Activated CD4-positive, alpha-beta T cell treated with anti-CD3 and anti-CD28 coated beads, Interleukin-2, amount 50 U/mL, for 4 hours (primary cell): ENCODE measurements at places on chromosomes 7 and 10.

- DNase-seq, result no peak
Observed at GRCh38 chr10:121312587-121312986, 285.7 kb downstream of the FGFR2 start.

DNA sequence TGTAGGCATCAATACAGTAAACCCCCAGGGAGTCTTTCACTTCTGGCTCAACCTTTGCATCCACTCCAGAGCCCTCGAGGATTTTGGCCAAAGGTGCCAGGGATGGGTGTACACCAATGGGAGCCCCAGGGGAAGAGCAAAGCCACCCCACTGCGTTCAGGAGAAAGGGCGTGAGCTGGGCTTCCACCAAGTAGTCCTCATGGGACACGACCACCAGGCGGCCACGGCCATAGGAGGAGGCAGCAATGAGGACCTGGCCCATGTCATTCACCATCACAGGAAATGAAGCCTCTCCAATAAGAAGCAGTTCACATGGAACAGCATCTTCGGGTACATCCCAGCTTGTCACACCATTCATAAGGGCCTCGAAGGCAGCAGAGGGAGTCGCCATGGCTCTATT lies 25.8 kb downstream of the TCAF1 start:
- DNase-seq, result no peak

DNA sequence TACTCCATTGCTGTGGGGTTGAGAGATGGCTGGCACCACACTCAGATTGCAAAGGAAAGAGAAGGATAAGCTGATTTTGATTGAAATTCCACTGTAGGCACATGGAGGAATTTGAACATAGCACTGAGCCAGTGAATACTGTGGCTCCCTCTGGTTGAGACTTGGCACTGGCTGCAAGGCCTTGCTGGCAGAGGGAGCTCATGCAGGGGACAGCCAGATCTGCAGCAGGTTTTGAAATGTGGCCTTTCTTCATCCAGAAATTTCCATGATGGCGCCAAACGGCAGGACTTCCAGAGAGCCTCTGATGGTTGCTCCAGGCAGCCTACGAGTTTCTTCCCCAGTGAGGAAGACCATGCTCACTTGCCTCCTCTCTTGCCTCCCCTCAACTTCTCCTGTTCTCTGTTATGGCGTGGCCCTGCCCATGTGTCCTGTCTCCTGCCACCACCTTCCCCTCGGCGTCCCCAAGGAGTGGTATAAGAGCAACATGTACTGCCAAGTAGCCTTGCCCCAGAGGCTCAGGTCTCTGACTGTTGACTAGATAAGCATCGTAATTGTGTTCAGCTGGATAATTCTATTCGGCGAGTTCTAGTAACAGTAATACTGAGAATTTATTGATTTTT lies 265.6 kb downstream of the CCDC3 start:
- no peak for DNase-seq

GRCh38 chr7:127375631-127376030 lies 16.9 kb downstream of the ZNF800 start:
- no peak for DNase-seq

DNA sequence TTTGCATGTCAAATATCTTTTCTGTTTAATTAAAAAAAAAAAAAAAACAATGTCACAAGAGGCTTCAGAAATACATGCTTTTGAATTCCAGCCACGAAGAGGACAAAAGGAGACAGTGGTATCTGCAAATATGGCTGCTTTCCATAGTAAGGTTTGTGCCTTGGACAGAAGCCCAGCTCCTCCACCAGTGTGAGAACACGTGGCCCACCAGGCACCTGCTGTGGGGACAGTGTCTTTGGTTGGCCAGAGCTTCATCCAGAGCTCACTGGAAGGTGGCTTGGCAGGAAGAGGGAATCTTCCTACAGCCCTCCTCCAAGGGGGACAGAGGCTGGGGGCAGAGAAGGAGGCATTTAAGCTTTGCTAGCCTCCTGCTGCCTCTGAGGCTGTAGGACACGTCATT lies 144.6 kb downstream of the GLCCI1 start:
- no peak for DNase-seq

DNA sequence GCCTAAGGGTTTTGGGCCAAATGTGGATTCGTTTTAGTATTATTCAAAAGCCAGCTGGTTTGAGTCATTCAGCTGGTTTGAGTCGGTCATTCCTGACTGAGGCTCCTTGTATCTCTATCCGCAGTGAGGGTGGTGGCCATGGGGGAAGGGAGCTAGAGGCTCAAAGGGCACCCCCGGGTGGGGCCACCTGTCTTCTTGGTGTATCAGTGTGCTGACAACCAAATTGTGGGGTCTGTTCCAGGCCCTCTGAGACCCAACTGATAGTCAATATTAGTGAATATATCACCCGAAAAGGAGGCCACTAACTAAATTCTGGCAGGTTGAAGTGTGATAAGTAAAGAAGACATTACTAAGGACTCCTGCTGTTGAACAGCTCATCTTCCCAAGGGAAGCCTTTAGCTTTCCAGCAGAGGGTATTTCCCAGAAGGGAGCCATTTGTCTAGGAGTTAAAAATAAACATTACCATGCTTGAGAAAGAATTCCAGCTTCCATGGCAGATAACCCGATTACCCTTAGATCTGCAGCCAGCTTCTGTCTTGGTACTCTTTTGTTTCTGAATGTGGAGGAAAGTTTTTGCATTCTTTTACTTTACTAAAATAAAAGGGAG lies 29.9 kb upstream of the DDX50 start:
- DNase-seq, result no peak

GRCh38 chr7:22969010-22969431 lies 44.9 kb downstream of the HYCC1 start:
- no peak for DNase-seq

- DNase-seq, result peak; percentile 31
Observed at GRCh38 chr7:30285536-30286284, 1.3 kb downstream of the ZNRF2 start.

DNA sequence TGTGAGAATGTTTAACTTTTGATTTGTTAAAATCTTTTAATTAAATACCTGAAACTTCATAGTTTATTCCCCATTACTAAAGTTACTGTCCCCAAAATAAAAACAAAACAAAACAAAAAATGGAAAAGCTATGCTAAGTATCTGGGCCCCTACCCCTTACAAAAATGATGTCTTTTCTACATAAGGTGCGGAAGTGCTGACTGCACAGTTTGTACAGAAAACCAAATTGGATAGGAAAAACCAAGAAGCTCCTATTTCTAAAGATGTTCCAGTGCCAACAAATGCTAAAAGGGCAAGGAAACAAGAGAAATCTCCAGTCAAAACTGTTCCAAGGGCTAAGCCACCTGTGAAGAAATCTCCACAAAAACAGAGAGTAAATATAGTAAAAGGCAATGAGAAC lies 50.5 kb downstream of the TASOR2 start:
- DNase-seq, result no peak

GRCh38 chr7:70512144-70512543 lies 619.8 kb upstream of the GALNT17 start:
- DNase-seq, result no peak

DNA sequence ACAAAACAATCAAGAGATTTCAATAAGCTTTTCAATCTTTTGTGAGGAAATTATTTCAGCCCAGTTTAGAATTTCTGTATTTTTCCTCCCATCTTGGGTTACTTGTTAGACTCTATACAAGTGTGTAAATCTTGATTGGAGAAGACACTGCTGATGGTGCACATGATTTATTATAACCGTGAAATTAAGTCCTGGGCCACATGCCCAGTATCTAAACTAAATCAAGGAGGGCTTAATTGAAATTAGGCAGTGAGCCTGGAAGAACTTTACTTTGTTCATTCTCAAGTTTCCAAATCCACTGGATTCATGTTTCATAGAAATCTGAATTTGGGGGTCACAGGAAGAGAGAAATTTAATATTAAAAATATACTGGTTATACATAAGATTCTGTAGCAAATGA lies 44.5 kb downstream of the CSTF2T start:
- no peak for DNase-seq

GRCh38 chr10:23363793-23364135 lies 19.2 kb upstream of the C10orf67 start:
- no peak for DNase-seq

DNA sequence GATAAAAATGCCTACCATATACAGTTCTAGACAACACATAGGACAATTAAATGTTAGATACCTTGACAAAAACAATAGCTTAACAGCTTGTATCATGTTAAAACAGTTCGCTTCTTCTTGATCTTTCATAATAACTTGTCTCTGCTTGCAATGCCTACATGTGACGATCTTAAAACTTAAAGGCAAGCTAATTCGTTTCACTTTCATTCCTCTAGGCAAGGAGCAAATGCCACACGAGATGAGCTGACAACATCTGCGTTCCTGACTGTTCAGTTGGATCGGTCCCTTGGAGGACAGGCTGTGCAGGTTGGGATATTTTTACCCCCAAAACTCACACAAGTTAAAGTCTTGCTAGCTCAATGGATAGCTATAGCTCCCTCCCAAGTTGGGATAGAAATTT lies 51.6 kb upstream of the ARL4A start:
- no peak for DNase-seq

- no peak for DNase-seq
Observed at GRCh38 chr7:129435414-129435829, 1.2 kb downstream of the STRIP2 start.

DNA sequence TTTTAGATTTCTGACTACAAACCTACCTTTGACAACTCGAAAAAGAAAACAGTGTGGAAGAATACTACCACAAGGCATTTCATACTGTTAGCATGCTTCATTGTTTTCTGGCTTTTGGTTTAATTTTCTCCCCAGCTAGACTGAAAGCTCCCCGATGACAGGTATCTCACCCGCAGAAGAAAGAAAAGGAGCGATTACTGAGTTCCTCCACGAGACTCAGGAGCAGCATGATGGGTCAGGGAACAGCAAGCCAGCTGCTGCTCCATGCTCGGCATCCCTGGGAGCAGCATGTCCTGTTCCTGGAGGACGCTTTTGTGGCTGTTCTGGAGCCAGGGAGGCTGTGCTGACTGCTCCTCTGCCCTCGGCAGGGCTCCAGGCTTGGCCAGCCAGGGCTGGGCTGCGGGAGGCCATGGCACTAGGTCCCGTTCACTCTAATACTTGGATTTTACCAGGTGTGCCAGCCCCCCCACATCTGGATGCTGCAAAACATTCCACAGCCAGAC lies 133.4 kb downstream of the PRKAG2 start:
- DNase-seq, result no peak

GRCh38 chr10:16583382-16583781 lies 61.7 kb upstream of the C1QL3 start:
- no peak for DNase-seq
